ENCODE measurements at places on chromosomes 7 and 10. TPM values are rescaled to one million over a fixed set of nuclear protein-coding genes. Genes with fewer than 3 reads are reported as not detected.
A peak's percentile ranks its signal among the peaks of the same experiment; 100 is the strongest.

DNA sequence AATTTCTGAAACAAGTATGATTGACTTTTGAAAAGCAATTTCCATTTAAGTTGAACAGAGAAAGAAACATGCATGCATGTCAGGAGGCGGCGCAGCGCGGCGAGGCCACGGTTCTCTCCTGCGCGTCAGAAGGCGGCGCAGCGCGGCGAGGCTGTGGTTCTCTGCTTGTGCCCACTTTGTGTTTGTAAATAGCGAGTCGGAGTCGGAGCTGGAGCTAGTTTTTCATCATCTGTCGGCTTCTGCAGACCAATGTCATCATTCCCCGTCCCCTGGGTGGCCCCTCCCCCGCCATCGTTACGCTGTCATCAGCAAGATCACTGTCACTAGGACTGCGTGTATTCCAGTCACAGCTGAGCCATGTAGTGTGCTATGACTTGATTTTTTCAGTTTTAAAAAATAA lies 49.2 kb downstream of the INPP5A start:
- no peak for DNase-seq

DNA sequence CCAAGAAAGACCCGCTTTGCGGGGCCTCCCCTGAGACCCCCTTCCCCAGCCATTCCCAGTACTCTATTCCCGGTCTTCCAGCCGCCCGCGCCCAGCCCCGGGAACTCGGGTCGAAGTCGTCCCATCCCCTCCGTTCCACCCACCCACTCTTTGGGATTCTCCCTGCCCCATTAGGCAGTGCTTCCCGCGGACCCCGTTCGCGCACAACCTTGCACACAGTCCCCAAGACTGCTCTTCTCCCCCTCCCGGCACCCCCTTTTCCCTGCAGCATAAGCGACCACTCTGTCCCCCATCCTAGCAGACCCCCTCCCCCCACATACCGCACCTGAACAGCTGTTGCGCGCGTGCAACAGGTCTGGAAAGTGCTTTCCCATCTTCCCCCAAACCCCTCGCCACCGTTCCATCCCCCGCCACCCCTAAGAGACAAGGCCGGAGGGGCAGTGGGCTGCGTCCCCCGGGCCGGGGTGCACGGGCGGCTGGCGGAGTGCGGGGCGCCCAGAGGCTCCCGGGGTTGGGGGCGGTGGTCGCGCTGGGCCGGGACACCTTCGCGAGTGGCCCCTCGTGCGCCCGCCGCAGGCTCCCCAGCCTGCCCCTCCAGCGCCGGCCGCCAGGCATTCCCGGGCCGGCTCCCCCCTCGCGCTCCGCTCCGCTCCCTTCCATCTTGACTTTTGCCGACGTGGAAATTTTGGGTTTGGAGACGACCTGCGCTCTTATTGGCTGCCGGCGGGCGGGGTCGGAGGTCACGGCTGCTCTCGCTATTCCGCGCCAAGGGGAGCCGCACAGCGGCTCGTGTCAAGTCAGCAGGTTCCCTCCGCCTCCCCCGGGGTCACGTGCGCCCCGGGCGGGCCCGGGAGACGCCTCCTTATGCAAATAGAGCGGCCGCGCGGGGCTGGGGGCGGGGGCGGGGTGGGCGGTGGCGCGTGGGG lies 201.2 kb upstream of the NFE2L3 start:
- DNase-seq: peak; percentile 70

GRCh38 chr10:25206693-25207414 lies 32.1 kb downstream of the GPR158 start:
- no peak for DNase-seq

DNA sequence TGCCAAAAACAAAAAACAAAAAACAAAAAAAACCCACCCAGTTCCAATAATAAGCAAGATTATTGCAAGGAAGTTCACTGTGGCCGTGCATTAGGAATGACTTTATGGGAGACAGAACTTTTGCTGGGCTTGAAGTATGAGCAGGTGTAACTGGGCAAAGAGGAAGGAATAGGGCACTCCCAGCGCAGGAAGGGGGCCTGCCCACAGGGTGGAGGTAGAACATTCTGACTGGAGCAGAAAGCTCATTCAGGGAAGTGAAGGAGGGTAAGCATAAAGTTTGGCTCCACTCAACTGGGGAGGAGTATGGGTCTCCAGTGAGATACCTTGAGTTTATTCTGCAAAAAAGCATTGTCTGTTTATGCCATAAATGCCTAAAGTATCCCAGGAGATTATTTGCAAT lies 42.1 kb upstream of the WIPF3 start:
- no peak for DNase-seq

GRCh38 chr10:77911535-77912123 lies 14.9 kb downstream of the DLG5 start:
- DNase-seq: no peak

DNA sequence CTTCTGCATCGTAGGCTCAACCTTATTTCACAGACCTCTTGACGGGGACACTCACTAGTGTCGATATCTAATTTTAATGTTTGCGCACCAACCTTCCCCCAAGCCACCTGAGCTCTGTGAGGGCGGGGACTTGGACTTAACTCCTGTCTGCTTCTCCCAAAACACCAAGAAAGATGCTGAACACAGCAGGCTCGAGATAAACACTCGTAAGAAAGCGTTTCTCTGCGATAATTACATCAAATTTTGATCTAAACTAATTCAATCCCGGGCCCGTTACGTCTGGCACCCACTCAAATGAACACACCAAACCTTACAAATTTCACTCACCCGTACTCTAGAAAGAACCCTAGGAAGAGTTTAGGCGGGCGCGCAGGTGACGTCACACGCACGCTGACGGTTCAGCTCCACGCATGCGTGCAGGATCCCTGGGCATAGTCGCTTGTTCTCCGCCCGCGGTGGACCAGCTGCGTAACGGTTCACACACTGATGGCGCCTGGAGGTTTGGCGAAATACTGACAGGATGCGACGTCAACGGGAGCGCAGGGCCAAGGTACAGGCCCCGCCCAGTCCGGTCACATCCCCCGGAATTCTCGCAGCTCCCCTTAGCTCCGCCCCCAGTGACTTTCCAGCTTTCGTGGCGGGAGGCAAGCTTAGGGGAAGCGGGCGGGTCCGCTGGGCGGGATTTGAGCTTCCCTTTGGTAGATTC lies at the start of gene POT1:
Gene POT1, minus strand, starts transcription at position 359 of the 706 bp plus-strand sequence. CDS start 32,652 bp downstream, outside the sequence.
- peak; percentile 100 for DNase-seq

- no peak for DNase-seq
These were observed 20.2 kb upstream of the FOXL3 start for GRCh38 chr7:269721-270120.

GRCh38 chr10:76543655-76544054 lies 1094.0 kb downstream of the KCNMA1 start:
- DNase-seq: no peak

CUBN gene
- total RNA-seq: 0.67 TPM

HMX3 gene
- total RNA-seq: 3.9 TPM

BZW2 gene
- 204 TPM for total RNA-seq

EPO gene
- not detected for total RNA-seq

ARHGEF35 gene
- total RNA-seq: 0.84 TPM

GOLGA7B gene
- total RNA-seq: 0.02 TPM
